ENCODE measurements at places on chromosomes 12 and 14.

GRCh38 chr14:49634547-49635334 is at the start of gene DNAAF2:
Gene DNAAF2 (minus strand): TSS chr14:49635244. CDS start chr14:49635149, 95 bp downstream.
- DNase-seq: peak; percentile 73

GRCh38 chr14:98952593-98953350 is 319.2 kb downstream of the BCL11B start:
- DNase-seq: peak; percentile 80

GRCh38 chr14:93939304-93940229 is 12.4 kb downstream of the FAM181A start:
- DNase-seq: peak; percentile 62

GRCh38 chr12:105462831-105463230 is 132.3 kb downstream of the C12orf75 start:
- DNase-seq: peak; percentile 55

DNA sequence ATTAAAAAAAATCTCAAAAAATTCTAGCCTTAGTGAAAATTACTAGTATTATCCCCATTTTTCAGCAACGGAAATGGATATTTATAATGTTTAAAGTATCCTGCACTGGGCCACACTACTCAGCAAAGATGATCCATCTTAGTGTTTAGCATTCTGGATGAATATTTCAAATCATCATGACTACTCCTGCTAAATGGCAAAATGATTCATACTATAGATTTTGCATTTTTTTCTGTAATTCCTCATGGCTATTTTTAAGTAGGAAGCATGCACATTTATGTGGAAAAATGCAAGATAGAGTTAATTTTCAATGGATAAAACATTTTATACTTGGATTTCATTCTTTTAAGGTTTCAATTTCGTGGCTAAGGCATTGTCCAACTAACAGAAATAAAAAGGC is 59.6 kb downstream of the LRFN5 start:
- DNase-seq: peak; percentile 14

Measured in fibroblast of mammary gland (primary cell).